ENCODE measurements at places on chromosomes 7 and 10. TPM values are rescaled to one million over a fixed set of nuclear protein-coding genes. Genes with fewer than 3 reads are reported as not detected.

GRCh38 chr10:110859973-110860376 lies 11.8 kb upstream of the PDCD4 start:
- no peak for DNase-seq

Gene USP6NL
- 29.2 TPM for total RNA-seq

DNA sequence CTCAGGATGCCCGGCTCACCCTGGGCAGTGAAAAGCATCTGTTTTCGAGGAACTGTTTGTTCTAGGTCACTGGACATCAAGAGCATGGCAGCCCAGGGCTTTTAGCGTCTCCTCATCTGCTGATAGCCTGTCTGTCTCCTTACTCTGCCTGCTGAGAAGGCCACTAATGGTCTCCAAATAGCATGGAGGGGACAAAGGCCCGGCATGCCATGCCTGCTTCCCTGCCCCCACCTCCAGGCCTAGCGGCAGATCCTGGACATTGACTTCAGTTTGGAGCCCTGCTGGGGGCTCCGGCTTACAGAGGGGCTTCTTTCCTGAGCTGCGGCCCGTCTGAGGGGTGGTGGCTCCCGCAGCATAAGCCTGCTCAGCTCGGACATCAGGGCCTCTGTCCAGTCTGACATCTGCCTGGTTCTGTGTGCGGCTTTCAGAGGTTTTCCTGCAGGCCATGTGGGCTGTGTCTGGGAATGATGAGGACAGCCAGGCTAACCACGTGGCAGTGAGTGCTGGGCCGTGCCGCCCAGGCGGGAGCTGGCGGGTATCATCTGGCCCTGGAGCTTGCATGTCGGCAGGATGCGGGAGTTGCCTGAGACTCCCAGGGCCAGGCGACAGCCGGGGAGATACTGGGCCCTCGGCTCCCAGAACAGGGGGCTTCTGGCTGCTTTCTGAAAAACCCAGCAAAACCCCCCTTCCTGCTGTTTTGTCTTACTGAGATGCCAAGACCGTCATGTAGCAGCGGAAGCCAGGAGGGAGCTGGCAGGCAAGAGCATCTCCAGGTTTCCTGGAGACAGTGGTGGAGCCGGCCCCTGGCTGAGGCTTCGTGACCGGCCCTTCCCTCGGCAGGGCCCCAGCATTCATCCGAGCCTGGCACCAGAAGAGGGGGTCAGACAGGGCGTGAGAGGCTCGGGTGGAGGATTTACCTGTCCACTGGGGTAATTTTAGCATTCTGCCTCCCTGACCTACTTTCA lies 9.2 kb downstream of the PFKFB3 start:
- no peak for DNase-seq

GRCh38 chr7:139753693-139754111 lies 24.1 kb downstream of the HIPK2 start:
- DNase-seq, result no peak

DNA sequence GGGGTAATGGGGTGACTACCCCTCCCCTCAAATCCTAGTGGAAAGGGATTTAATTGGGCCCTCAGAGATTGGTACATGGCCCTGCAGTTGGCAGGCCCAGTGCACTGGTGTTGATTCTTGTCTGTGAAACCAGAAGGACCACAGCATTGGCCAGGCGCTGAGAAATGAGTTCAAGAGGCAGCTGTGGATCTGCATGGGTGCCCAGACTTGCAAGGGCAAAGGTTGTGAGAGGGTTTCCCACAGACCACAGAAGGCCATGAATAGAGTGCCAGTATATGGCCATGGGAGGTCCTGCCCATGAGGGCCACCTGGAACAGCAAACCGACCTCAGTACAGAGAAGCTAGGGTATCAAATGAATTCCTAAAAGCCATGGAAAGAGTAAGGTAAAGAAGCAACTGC lies 32.9 kb downstream of the TMEM168 start:
- DNase-seq, result no peak

Gene TRPV6
- total RNA-seq, result not detected

DNA sequence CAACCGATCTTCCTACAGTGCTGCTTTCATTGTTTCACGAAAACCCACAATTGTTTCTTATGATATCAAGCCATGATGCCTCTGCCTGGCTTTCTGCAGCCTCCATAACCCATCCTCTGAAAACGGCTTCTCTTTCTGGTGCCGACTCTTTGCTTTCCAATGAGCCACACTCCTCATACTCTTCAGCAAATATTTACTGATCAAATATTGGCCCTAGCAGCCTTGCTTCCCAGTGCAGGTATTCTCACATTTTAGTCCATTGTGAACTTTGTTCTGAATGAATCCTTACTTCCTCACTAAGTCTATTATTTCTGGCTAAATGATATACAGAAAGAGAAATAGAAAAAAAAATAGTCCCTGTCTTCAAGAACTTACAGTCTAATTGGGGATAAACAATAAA lies 35.5 kb downstream of the LAMB1 start:
- no peak for DNase-seq

DNA sequence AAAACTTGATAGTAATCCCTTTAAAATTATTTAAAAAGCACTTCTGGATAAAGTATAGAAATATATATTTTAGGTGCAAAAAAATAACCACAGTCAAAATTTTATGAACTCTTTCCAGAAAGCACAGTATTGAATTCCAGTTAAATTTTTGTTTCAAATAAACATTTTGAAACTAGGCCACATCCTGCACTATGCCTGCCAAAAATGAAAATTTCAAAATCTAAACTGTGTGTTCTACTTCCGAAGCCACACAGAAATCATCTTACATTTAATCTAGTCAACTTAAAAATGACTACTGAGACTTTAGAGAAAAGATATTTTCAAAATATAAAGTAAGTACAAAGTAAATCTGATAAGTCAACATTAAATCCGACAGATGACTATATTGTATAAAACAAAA lies 50.0 kb downstream of the MAGI2 start:
- DNase-seq, result no peak

Gene GRM3
- total RNA-seq, result not detected

DNA sequence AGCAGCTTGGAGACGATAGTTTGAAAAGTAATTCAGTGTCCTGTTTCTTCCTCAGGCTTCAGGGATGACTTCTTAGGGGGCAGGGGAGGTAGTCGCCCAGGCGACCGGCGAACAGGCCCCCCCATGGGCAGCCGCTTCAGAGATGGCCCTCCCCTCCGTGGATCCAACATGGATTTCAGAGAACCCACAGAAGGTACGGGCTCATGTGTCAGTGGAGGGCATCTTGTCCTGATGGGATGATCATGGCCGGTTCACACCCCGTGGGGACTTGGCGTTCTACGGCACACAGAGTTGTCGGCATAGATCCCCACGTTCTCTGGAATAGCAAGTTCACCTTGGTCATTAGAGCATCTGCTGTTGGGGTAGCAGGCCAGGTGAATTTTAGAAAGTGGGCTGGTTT lies 15.1 kb upstream of the LAT2 start:
- DNase-seq, result no peak

Gene THSD7A
- 12.7 TPM for total RNA-seq

- peak; percentile 58 for DNase-seq
Measured at GRCh38 chr10:90751107-90751997, 106.5 kb downstream of the HTR7 start.

Gene UCN3
- total RNA-seq, result not detected

Gene PIK3CG
- 4.9 TPM for total RNA-seq

GRCh38 chr10:18658271-18659124 lies 733 bp upstream of the ARL5B start:
- DNase-seq, result peak; percentile 44

Gene CCDC3
- 1.2 TPM for total RNA-seq

- no peak for DNase-seq
Measured at GRCh38 chr10:4344492-4344994, 481.5 kb upstream of the AKR1E2 start.

DNA sequence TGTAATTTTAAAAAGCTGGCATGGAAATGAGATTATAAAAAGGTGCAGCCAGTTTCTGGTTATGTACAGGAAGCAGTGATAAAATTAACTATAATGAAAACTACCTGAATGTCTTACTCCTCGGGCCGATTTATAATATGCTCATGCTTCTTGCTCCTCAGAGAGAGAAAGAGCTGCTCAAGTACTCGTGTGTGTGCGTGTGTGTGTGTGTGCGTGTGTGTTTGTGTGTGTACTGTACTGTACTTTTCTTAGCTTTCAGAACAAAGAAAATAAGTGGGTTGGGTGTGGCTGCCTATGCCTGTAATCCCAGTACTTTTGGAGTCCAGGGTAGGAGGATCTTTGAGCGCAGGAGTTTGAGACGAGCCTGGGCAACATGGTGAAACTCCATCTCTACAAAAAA lies 96.6 kb upstream of the NMT2 start:
- no peak for DNase-seq

DNA sequence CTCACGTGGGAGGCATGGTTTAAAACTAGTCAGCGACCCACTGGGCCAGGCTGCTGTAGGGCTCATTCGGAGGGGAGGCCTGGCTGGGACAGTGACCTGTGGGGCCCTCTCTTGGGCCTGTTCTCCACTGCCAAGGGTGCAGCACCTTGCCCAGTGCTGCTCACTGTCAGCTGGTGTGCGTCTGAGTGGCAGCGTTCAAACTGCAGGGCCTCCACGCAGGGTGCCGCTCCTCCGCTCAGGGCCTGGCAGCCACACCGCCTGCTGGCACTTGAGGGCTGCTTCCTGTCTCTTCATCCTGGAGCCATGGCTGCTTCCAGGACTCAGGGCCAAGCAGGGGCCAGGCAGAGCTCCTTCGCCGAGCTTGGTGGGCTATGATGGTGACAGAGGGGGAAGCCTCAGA lies 18.3 kb downstream of the ADAMTS14 start:
- no peak for DNase-seq

- no peak for DNase-seq
Measured at GRCh38 chr7:94669773-94670495, 14.0 kb upstream of the SGCE start.

GRCh38 chr7:135620980-135621850 lies 41.1 kb upstream of the STMP1 start:
- DNase-seq, result peak; percentile 82
